ENCODE measurements at places on chromosomes 4 and X.

- DNase-seq = no peak
Observed at GRCh38 chr4:53633608-53634007, 42.3 kb upstream of the LNX1 start.

- DNase-seq = no peak
Observed at GRCh38 chrX:103800318-103800717, 23.7 kb downstream of the PLP1 start.

GRCh38 chrX:14232688-14233087 is 203.0 kb upstream of the GEMIN8 start:
- DNase-seq = no peak

DNA sequence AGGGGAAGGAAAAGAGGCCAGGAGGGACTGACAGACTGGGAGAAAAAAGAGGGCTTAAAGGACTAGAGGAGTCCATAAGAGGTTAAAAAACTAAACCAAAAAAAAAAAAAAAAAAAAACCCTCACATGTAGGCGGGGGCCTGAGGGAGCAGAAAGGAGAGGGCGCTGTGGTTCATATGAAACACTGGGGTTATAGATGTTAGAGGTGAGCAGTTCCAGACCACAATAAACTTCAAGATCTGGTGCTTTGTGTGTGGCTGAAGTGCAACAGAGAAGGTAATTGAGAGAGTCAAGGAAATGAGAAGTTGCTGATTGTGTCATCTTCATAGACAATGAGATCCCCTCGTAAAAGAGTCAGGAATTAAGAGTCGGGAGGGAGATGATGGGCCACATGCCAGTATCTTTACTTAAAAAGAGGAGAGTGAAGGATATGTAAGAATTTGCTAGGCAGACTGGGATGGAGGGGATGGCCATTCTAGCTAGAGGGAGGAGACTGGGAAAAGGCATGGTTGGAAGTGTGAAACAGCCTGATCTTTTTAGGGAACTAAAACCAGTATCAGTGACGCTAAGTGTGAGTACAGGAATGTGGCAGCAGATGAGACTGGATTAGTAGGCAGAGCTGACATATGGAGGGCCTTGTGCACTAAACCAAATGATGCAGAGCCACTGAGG is 18.4 kb upstream of the OGT start:
- DNase-seq = peak; percentile 9

GRCh38 chrX:48769230-48769629 is 7.7 kb downstream of the GLOD5 start:
- no peak for DNase-seq

GRCh38 chr4:134343656-134344055 is 142.1 kb upstream of the PABPC4L start:
- DNase-seq = no peak

DNA sequence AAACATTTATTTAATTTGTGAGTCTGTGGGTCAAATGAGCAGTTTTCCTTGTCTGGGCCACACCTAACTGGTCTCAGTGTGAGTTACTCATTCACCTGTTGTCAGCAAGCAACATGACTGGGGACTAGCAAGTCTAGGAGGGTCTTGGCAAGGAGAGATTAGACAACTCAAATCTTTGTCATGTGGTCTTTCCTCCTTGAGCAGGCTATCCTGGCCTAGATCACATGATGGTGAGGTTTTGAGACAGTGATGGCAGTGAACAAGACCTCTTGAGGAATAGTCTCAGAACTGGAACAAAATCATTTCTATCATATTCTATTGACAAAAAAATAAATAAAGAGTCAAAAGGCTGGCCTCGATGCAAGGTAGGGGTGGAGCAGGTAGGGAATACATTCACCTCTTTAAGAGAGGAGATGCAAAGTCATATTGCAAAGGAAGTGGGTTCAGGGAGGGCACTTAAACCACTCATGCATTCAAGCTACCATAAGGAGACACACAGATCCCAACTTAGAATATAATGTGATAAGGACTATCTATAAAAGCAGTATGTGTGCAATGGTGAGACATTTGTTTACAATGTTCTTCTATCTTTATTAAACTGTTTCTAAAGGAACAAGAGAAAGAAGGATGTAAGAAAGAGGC is 135.7 kb downstream of the ZNF330 start:
- DNase-seq = no peak

GRCh38 chr4:38152305-38152704 is 192.1 kb downstream of the PTTG2 start:
- no peak for DNase-seq

- no peak for DNase-seq
Observed at GRCh38 chr4:75596061-75596460, 34.3 kb downstream of the CDKL2 start.

DNA sequence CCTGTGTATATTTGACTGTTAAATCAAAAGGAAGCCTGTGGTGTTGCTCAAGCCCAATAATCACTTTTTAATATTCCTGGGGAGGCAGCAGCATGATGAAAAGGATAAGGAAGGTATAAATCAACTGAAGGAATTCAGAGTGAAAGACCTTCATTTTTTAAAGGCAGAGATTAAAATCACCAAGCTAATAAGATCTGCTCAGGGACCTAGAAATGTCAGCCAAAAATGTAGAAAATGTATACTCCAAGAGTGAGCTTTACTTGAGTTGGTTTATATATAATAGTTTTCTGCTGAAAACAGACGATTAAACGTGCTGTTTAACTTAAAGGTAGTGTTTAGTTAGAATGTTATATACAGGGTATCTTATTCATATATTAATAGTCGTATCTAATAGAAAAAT is 549.3 kb downstream of the IQCM start:
- DNase-seq = no peak

DNA sequence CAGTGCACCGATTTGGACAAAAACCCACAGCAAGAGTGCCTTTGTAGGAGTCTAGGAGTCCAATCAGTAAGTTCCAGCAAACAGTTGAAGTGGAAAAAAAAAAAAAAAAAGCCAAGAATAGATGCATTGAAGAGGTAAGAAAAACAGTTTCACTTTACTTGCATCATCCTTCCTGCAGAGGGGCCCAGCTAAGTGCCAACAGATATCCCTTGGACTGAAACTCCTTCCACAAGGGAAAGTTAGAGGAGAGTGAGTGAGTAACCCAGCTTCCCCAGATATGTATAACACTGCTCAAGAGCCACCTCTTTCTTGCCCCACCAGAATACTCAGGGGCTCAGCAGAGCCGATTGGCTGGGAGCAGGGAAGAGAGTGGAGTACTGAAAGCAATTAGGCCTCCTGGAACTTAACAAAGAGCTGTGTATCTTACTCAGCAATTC is 617.7 kb upstream of the SMIM31 start:
- no peak for DNase-seq

GRCh38 chrX:95063554-95063953 is 1389.5 kb downstream of the FAM133A start:
- DNase-seq = no peak

- no peak for DNase-seq
Observed at GRCh38 chr4:168421671-168422070, 58.6 kb downstream of the DDX60L start.

DNA sequence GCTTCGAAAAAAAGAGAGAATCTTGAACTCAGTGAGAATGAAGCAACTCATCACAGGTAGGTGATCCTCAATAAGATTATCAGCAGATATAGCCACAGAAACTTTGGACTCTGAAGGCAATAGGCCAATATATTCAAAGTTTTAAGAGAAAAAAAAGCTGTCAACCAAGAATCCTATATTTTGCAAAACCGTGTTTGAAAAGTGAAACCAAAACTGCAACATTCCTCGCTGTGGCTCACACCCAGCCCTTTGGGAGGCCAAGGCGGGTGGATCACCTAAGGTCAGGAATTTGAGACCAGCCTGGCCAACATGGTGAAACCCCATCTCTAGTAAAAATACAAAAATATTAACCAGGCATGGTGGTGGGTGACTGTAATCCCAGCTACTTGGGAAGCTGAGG is 22.8 kb downstream of the MAD2L1 start:
- DNase-seq = no peak

DNA sequence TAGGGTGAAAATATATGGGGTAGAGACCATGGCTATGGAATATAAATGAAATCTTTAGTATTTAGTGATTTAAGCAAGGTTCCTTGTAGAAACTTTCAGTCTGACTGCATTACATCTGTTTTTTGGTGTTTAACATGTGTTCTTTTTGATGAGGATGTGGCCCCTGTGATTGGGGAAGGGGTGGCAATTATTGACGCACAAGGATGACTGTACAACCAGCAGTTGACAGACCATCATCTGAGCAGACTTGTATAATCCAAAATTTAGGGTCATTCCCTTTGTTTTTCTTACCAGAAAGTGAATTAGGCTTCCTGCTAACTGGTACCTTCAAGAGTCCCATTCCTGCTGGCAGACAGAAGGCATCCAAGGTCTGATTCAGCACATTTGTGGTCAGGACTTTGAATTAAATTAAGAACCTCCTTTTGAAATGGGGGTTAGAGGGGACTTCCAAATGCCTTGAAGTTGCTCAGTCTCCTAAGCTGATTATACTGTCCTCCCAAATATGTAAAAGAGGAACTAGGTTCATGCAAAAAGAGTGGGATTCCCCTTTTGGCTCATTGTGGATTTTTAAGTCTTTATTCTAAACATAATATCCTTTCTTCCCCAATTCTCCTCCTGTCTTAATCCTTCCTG is 112.4 kb upstream of the CXCL13 start:
- no peak for DNase-seq

GRCh38 chr4:137861682-137862081 is 329.4 kb upstream of the PCDH18 start:
- DNase-seq = no peak

DNA sequence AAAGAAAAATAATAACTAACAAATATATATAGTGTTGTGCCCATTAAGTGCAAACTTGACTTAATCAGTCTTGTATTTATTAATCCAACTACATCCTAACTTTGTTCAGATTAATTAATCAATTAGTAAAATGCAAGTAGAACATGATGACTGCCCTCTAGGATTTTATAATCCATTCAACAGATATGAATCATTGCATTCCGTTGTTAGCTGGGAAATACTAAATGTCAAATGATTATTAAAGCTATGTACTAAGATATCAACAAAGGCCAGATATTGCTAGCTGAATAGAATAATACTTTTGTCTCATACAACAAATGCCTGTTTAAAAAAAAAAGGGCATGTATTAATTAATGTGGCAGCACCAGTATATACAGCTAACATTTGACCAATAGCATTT is 1366.3 kb downstream of the STIM2 start:
- DNase-seq = no peak

DNA sequence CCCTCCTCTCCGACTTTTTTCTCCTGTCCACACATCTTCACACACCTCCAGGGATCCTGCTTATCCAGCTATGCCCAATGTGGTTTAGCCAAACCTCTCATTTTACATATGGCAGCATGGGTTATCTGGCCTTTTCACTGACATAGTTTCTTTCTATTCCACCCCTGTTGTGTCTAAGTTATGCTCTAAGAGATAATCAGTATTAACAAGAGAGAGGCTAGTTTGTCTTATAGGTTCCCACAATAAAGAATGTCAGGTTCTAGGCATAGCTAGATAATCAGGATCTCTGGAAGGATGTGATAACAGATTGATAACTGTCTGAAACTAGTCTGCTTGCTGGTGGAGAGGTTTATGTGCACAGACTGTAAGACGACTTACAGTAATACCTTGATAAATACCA is 7.7 kb upstream of the GALNT7 start:
- DNase-seq = no peak

- DNase-seq = no peak
Observed at GRCh38 chrX:112266136-112266535, 183.6 kb upstream of the TRPC5 start.

DNA sequence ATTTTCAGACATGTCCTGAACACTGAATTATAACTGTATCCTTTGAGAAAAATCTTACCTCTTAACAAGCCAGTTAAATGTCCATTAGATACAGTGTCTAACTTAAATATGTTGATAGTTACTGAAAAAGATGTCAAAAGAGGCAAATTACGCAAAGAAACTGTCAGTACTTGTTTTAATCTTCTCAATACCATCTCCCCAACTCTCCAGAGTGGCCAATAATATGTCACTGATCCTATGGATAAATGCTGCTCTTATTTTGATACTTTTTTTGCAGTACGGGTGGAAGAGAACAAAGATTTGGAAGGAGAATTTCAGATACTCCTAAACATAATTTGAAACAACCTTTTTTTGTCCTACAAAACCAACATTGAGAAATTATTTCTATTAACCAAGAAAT is 192.7 kb downstream of the CBR4 start:
- DNase-seq = no peak

DNA sequence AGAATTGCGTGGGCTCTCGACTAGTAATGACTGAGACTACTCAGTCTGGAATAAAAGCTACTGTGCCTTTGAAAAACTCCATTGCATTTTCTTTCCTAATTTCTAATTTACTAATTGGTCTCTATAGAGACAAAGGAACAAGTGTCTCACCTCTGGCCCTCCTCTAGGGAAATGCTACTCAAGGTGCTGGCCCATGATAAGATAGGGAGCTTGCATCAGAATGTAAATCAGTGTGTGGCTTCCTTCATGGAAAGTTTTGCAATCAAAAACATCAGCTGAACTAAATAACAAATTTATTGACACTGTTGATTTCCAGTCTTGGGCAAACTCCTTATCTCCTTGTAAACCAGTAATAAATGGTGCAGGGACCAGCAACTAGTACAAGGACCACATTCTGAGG is 81.8 kb downstream of the SRPX start:
- no peak for DNase-seq

GRCh38 chrX:135737366-135738071 is 24.1 kb downstream of the CT45A1 start:
- DNase-seq = no peak

DNA sequence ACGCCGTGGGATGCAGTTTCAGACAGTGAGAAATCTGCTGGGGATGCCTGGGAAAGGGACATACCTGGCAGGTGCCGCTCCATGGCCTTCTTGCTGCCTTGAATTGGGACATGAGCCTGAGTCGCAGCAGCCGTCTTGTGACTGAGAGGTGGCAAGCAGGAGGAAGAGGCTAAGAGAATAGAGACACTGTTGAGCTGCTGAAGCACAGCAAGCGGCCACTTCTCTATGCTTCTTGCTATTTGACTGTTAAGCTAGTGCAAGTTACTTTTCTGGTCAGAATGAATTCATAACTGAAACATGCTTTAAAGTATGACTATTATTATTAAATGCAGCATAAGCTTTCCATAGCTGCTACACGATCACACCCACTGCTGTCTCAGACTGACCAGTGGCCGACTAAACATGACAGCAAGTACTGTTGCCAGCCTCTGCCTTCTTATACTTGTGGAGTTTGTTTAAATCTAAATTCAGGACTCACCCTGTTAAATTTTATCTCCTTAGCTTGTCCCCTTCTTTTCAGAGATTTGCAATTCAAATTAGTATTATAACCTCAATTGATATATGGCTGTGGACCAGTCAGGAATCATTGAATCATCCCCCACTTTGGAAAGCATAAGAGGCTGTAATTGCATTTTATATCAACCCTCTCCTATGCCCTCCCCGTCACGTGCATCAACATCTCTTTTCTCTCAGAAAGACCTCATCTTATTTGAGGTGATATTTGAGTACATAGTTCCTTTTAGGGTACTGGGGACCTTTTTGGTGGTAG is 24.8 kb upstream of the ACSL1 start:
- no peak for DNase-seq

Data from WERI-Rb-1 (cell line).